ENCODE measurements at places on chromosomes 6 and 20.

GRCh38 chr20:24289737-24290481 is 179.5 kb upstream of the SYNDIG1 start:
- DNase-seq = no peak

- no peak for DNase-seq
These were observed 102.4 kb downstream of the TNFRSF21 start for GRCh38 chr6:47207261-47207660.

DNA sequence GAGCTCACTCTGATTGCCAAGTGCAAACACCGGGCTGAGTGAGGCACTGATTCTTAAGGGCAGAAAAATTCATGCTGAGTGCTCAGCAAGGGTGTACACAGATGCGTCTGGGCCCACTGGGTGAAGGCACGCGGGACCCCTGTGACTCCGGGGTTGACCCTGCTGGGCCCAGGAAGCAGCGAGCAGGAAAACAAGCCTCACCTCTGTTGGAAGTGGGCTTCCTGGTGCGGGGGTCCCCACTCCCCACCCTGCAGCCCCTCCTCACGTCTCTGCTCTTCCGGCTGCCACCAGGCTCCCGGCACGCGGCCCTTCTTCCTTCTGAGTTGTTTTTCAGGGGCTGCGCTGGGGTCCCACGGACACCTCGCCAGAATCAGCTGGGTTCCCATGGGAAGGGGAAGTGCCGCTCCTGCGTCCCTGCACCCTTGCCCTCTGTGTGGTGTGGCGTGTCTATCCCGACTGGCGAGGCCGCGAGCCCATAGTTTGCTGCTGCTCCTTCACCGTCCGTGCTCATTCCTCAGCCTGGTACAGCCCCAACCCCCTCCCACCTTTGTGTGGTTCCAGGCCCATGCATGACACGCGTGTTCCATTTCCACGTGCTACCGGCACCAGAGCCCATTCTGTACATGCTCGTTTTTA is 80.6 kb upstream of the BHLHE23 start:
- no peak for DNase-seq

- DNase-seq = no peak
These were observed 26.8 kb downstream of the SERPINB6 start for GRCh38 chr6:2944405-2945152.

GRCh38 chr6:80022803-80023202 is 18.4 kb downstream of the TTK start:
- DNase-seq = no peak

- no peak for DNase-seq
These were observed 139.7 kb downstream of the SOBP start for GRCh38 chr6:107629548-107630129.

DNA sequence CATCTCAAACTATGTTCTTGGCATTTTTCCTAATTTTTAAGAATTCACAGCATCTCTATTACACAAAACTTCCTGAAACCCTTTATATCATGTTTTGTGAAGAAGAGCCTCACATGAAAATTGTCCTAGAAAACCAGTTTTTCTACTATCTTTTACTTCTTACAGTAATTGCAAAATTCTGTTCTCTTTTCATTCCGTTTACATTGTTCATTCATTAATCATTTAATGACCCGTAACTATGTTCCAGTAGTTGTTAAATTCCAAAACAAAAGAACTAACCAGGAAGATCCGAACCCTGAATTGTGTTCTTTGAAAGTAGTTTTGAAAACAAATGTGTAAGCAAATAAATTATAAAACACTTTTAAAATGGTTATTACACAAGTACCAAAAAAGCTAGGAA is 597.0 kb downstream of the EYS start:
- no peak for DNase-seq

DNA sequence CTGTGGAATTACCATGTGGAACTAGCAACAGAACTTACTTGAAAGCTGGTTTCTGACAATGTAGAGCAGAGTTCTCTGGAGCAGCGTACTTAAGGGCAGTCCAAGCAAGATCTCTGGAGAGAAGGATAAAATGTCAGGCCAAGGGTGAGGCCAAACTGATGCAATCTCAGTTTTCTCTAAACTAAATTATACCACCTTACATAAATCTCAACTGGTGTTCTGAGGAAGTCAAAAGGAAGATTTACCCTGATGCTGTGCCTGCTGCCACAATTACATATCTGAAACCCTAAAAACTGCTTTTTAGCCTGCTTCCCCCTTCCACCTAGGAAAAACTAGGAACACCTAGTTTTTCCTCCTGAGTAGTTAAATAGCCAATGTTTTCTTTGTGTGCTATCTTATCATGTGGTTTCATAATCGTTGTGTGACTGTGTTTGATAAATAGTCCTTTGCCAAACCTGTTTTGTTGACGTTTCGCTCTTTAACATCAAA is 28.1 kb downstream of the NCOA7 start:
- no peak for DNase-seq

- no peak for DNase-seq
These were observed 461.0 kb upstream of the JARID2 start for GRCh38 chr6:14784596-14785492.
